Left hindlimb (tissue), 1 donor: ENCODE measurements at places on chromosomes 7 and 10.

GRCh38 chr7:135326636-135327280 is 93.1 kb downstream of the STRA8 start:
- no peak for DNase-seq

DNA sequence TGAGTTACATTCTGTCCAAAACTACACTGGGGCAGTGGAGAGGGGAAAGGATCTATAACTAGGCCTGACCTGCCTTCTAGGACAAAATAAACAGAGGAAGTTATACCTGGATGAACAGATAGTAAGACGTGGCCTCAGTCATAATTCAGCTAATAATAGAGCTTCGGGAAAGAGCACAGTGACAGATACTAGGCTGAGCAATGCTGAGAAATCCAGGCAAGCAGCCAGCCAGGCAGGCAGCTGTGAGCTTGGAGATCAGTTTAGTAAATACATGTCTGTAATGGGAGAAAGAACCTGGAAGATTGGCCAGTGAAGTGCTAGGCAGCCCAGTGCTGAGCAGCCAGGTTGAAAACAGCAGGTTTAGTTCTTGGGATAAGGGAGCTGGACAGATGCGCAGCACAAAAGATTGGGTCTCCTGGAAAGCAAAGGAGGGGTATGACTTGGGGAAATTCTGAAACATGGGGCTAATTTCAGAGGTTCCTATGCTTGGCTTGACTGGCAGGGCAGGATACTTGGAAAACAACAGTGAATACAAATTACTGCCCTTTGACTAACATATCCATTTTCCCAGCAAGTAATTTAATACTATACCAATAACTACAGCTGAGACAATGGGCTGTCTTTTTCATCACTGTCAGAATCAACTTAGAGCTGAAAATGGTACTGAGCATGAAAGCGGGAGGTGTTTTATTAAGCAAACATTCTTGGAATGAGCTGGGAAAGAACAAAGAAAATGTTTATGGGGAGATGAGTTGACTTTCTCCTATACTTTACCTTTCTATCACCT is 140.8 kb downstream of the DGKB start:
- peak; percentile 84 for DNase-seq

GRCh38 chr7:122027058-122027457 is 117.0 kb downstream of the AASS start:
- no peak for DNase-seq

DNA sequence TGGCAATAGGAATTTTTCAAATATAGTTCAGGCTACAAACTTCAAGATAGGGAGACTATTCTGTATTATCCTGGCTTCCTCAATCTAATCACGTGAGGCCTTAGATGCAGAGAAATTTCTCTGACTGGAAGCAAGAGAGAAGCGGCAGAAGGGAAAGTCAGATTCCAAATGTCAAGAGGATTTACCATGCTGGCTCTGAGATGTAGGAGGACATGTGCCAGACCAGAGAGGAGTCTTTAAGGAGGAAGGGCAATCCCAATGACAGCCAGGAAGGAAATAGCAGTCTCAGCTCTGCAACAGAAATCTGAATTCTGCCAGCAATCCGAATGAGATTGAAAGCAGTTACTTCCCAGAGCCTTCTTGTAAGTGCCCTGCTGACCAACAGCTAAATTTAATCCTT is 57.4 kb downstream of the NUTM2E start:
- DNase-seq, result no peak

DNA sequence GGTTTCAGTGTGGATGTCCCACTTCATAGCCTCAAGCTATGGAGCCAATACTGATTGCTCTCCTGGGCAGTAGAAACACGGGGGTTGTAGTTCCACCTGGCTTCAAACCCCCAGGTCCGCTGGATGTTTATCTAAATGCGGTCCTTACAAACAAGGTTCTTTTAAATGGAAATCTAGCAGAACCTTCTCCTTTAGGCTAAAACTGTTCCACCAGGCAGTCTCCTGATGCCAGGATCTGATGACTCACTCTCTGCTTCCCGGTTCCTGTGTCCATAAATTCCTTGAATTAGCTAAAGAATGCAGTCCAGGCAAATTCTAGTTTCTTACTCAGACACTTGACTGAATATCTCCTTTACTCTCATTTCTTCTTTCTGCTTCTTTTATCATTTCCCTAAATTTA is 108.4 kb upstream of the FAM3C start:
- DNase-seq, result peak; percentile 40

DNA sequence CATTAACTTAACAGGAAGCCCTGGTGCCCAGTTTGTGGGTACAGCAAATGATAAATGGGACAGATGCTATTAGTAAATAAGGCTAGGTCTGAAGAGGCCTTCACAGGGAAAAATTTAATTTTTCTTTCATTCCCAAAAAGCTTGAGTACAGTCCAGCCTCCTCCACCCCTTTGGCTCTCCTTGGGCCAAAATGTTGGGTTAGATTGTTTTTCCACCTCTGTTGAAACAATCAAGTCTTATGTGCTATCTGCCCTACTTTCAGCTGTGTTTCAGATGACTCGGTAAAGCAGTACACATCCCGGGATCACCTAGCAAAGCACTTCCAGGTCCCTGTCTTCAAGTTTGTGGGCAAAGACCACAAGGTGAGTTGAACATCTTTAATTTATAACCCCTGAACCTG is 24.3 kb downstream of the PLA2G12B start:
- DNase-seq, result no peak

DNA sequence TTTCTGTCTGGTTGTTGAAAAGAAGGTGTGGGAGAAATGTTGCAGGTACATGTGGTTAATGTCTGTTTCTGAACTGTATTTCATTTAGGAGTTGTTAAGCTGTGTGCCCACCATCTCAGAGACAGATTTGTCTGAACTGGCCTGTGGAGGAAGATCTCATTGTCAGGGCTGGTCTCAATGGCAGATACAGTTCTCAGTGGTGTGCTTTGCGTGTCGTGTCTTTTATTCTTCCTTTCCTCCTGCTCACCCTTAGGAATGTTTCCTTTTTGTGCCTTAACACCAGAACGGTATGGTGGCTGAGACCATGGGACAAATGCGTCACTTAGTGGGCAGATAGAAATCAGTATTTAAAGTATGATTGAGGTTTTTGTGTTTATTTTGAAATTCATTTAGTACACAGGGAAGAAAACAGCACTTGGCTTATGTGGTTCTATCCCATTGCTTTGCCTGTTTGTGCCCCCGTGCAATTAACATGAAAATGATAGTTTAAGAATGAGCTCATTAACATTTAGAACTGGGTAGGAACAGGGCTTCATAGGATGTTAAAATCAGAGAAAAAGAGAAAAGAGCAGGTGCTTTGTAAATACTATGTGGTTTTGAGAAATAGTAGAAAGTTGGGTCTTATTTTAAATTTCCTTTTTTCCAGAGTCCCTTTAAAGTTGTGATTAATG is 112.6 kb downstream of the AUTS2 start:
- no peak for DNase-seq
